HTR-8/SVneo (cell line): ENCODE measurements at places on chromosomes 11 and 22.

GRCh38 chr11:63922673-63923192 lies 5.8 kb upstream of the RCOR2 start:
- no peak for DNase-seq

GRCh38 chr22:25736378-25737011 lies 5.5 kb upstream of the MYO18B start:
- no peak for DNase-seq

- DNase-seq, result no peak
Measured at GRCh38 chr22:32623943-32624342, 149.3 kb downstream of the FBXO7 start.

DNA sequence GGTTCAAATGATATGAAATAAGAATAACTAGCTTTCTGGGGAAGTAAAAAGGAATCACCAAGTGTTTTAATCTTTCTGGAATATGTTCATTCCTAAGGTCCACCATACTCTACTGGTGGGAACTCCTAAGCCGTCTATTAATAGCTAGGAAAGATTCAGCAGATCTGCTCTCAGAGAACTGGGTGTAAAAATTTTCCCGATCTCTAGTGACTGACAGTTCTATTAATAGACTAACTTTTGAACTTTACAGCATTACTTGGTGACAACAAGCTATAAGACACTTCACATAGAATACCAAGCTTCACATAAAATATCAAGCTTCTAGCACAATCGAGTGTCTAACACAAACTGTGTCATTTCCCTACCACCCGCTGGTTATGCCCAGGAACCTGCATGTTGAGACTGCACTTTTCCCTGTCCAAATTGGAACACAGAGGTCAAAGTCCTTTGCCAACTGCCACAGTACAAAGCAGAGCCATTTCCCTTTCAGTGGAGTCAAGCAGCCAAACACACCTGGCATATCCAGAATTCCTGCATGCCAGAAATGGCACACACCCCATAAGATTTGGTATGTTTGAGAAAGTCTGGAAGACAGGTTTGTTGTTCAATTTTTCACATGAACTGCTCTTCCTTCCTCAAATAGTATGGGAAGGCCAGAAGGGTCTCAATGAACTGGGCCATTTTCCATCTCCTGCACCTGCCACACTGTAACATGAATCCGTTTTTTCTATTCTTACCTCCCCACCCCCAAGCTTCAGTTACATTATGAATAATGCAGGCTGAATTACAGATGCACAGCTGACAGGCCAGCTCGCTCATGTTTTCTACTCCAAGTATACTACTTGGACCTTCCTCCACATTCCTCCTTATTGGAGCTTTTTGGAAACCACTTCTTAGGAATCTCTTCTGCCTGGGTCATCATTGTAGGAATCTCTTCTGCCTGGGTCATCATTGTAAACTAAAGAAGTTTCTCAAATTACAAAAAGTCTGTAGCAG lies 3.7 kb downstream of the OSBP start:
- DNase-seq, result no peak

DNA sequence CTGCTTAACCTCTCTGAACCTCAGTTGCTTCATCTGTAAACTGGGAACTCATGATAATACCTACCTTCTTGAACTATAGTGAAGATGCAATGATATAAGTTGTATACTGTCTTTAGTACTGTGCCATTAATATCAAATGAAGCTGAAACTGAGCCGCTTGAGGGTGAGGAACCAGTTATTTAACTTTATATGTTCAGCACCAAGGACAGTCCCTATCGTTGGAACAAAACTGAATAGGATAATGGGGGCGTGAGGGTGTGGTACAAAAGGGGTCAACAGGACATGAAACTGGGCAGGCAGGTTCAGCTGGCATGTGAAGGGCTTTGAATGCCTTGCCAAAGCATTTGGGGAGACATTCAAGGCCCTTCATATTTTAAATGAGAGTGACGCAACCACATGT lies 112.6 kb downstream of the C11orf91 start:
- no peak for DNase-seq

GRCh38 chr22:43919106-43919973 lies 4.3 kb upstream of the PNPLA3 start:
- DNase-seq, result no peak

- no peak for DNase-seq
Measured at GRCh38 chr11:80559942-80560341, 1119.1 kb upstream of the TENM4 start.

- no peak for DNase-seq
Measured at GRCh38 chr11:125211948-125212340, 47.4 kb downstream of the PKNOX2 start.

- DNase-seq, result no peak
Measured at GRCh38 chr11:75800136-75800675, 14.8 kb upstream of the UVRAG start.

GRCh38 chr11:134634897-134635831 lies 223.1 kb upstream of the B3GAT1 start:
- DNase-seq, result no peak

- no peak for DNase-seq
Measured at GRCh38 chr11:2385156-2386151, 8.3 kb downstream of the CD81 start.

GRCh38 chr22:40979871-40980270 lies 28.7 kb downstream of the RBX1 start:
- no peak for DNase-seq

GRCh38 chr11:62463121-62463542 lies 44.3 kb downstream of the SCGB1A1 start:
- DNase-seq, result no peak

GRCh38 chr11:102831489-102832440 lies 11.6 kb downstream of the MMP3 start:
- DNase-seq, result no peak

DNA sequence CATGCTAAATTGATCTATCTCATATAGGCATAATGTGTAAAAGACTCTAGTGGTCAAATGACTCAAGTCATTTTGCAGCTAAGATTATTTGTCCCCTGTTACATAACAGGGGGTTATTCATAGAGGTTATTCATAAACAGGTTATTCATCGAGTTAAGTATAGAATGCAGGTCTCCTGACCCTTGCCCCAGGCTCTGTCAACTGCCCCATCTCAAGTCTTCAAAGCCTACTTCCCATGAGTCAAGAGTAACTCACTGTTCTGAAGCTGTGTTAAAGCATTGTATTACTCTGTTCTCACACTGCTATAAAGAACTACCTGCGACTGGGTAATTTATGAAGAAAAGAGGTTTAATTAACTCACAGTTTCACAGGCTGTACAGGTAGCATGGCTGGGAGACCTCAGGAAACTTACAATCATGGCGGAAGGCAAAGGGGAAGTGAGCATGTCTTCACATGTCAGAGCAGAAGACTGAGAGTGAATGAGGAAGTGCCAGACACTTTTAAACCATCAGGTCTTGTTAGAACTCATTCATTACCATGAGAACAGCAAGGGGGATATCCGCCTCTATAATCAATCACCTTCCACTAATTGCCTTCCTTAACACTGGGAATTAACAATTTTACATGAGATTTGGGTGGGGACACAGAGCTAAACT lies 226.2 kb upstream of the BLID start:
- DNase-seq, result no peak

DNA sequence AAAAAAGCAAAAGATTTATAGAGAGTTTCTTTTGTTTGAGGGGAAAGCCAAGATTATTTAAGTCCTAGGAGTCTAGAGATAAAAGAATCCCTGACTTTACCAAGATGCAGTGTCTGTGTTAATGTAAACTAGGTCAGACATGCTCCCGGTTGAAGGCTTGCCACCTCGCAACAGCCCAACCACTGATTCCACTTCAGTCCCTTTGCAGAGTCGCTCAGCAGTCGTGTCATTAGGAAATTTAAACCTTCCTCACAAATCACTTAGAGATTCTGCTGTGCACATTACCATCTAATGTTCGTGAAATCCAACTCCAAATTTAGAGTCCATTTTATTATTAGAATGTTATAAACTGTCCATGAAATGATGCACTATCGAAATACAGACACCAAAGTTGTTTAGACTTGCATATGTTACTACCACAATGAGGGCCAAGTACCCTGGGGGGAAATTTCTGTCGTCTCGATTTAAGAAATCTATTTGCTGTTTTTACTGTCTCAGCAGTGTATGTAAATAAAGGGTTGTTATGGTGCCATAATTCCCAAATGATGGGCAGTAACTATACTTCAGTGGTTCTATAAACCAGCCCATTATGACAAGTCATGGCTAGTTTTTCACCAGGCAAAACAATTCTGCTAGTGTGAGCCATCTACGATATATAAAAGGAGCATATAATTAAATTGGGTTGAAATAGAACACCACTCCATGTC lies 101.4 kb upstream of the MTNR1B start:
- no peak for DNase-seq

GRCh38 chr11:100753172-100753543 lies 66.1 kb downstream of the ARHGAP42 start:
- DNase-seq, result peak; percentile 36

DNA sequence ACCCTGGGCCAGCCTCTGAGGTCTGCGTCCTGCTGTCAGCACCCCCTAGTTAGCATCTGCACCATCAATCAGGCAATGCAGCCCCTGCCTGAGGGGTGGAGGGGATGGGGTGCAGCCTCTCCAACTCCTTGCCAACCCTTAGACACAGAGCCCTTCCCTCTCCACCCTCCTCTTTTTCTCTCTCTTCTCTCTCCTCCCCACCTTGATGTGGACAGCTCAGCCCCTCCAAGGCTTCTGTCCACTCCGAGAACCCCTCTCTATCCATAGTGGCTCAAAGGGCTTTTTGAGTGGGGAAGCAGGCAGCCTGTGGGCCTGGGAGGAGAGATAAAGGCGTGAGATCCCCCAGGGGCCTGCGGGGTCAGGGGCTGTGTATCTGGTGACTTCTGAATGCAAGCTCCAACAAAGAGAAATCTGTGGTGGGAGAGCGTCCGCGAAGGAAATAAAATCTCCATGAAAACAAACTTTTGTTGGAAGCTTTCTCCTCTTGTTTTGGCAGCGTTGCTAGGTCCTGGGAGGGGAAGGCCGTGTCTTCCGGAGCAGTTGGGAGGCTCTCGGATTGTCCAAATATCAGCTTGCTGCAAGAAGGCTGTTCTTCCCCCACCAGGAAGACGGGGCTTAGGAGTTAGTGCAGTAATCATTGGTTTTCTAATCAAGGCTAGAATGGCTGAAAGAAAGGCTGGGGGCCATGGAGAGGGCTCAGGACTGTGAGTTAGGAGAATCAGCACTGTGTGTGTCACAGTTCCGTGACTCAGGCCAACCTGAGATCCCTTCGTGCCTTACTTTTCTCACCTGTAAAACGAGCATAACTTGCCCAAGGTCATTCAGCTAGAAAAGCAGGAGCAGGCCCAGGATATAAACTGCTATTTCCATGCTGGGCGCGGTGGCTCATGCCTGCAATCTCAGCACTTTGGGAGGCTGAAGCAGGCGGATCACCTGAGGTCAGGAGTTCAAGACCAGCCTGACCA lies 50.3 kb downstream of the PKNOX2 start:
- no peak for DNase-seq

- peak; percentile 73 for DNase-seq
Measured at GRCh38 chr11:77560605-77561004, 29.1 kb upstream of the AQP11 start.

GRCh38 chr22:41603873-41604332 lies 14.3 kb upstream of the PMM1 start:
- no peak for DNase-seq

GRCh38 chr11:119051440-119052162 lies 5.4 kb downstream of the HYOU1 start:
- no peak for DNase-seq

- no peak for DNase-seq
Measured at GRCh38 chr11:104090767-104091166, 54.3 kb downstream of the DDI1 start.

DNA sequence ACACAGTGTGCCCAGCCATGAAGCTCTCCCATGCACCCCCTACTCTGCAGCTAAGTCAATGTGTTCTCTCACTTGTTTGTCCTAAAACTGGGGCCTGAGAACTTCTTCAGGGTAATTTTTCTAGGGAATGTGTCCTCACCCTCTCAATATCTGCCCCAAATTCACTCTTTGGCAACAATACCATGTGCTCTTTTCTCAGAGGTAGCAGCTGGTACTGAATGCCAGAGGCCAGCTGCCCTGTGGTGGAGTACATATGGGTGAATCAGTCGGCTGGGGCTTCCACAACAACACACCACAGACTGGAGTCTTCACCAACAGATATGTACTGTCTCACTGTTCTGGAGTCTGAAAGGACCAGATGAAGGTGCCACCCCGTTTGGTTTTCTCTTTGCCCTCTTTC lies 97.7 kb upstream of the TOP3B start:
- no peak for DNase-seq
